ENCODE measurements at places on chromosomes 11 and 22.

GRCh38 chr22:27241430-27242321 lies 559.9 kb downstream of the MN1 start:
- no peak for DNase-seq

DNA sequence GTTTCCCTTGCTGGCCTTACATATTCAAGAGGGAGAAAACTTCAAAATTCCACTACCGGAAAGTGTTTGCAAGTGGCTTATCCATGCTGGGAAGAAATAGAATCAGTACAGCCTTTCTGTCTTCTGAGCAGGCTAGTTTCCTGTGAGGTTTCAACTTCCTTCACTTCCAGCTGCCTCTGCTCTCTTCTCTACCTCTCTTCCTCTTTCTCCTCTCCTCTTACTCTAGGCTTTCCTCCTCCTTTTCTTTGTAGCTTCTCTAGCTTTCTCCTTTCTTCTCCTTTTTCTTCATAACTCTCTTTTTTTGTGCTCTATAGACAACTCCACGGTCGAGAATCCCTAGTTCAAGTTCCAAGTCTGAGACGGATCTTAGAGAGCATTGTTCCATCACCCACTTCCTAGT lies 421.8 kb downstream of the ETS1 start:
- no peak for DNase-seq

- DNase-seq: no peak
Observed at GRCh38 chr22:50532824-50533796, 3.3 kb upstream of the TYMP start.

- DNase-seq: no peak
Observed at GRCh38 chr11:77107950-77108349, 5.3 kb downstream of the OMP start.

DNA sequence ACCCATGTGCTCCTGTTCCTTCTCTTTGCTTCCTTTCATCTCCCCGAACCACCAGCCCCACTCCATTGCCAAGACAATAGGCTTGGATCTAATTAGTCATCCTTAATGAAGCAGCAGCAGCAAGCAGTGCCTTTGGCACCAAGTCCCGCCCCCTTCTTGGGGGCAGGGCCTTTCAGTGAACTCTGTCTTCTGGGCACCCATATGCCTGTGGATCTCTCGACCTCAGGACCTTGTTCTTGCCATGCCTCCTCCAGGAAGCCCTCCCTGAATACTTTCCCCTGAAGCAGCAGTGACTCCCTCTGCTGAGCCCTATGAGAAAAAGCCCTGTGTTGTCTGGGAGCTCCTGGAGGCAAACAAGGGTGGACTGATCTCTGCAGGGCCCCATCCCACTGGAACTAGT lies 32.1 kb downstream of the ARHGEF17 start:
- DNase-seq: no peak

DNA sequence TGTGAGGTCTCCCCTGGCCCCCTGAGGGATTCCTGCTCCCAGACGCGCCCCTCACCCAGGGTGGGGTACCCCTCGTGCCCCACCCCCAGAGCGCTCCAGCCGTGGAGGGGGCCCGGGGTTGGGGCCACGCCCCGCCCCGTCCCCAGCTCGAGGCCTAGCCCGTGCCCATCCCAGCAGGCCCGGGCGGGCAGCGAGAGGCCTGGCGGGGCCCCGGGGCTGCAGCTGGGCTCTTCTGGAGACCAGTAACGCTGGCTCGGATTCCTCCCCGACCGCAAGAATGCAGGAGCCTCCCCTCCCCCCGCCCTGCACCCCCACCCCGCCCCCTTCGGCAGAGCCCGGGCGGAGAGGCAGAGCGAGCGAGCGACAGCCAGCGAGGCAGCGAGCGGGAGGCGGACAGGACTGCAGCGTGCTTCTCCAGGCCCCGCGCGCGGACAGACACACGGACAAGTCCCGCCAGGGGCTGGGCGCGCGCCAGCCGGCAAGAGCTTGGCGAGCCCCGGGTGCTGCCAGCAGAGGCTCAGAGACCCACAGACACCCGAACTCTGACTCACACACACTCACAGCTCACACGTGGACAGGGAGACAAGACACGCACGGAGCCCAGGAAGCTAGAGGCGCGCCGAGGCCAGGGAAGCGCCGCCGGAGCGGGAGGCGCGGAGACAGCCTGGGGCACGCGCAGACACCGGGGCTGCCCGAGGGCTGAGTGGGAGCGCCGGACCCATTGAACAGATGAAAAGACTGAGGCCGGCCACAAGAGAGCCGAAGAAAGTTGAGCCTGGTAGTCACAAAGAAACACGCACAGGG lies 15.2 kb downstream of the BCL9L start:
- no peak for DNase-seq

- no peak for DNase-seq
Observed at GRCh38 chr22:17106785-17107546, 14.2 kb downstream of the TMEM121B start.

GRCh38 chr11:44711787-44712608 lies 14.8 kb upstream of the TSPAN18 start:
- DNase-seq: no peak

GRCh38 chr11:83078269-83078668 lies 6.6 kb upstream of the RAB30 start:
- DNase-seq: no peak

DNA sequence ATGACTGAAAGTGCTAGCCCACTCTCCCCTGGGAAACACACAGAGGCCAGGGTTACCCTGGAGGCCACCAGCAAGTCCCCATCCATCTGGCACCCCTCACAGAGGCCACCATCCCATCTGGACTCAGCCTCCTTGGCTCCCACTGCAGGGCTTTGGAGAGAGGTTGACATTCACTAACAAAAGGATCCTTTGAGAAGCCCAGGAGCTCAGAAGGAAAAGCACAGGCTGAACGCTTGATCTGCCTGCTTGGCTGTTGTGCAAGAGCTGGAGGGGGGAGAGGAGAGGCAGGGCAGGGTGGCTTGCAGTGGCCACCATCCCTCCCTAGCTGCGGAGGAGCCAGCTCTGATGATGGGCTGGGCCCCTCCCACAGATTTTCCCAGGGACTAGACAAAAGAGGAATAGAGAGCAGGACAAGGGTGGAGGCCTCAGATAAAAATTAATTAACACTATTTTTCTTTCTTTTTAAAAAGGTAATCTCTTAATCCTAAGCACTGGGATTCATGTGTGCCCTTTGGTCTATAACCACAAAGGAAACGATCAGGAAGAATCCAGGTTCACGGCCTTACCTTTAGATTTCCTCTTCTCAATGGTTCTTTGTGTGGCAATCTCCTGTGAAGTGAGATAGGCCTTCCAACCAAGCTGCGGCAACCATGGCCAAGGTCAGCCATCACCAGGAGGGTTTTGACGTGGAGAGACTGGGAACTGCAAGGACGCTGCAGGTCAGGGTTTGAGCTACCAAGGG lies 154.7 kb downstream of the BARX2 start:
- DNase-seq: no peak

- peak; percentile 84 for DNase-seq
Observed at GRCh38 chr11:4072668-4073285, 21.8 kb upstream of the RRM1 start.
